Stimulated activated CD8-positive, alpha-beta memory T cell treated with anti-CD3 and anti-CD28 coated beads, Interleukin-12 subunit alpha, Interleukin-12 subunit beta, amount 100 ng/mL, for 4 hours (primary cell): ENCODE measurements at places on chromosomes 6 and 20.
A peak's percentile ranks its signal among the peaks of the same experiment; 100 is the strongest.

- DNase-seq: no peak
Observed at GRCh38 chr20:17659801-17660200, 22.2 kb downstream of the RRBP1 start.

DNA sequence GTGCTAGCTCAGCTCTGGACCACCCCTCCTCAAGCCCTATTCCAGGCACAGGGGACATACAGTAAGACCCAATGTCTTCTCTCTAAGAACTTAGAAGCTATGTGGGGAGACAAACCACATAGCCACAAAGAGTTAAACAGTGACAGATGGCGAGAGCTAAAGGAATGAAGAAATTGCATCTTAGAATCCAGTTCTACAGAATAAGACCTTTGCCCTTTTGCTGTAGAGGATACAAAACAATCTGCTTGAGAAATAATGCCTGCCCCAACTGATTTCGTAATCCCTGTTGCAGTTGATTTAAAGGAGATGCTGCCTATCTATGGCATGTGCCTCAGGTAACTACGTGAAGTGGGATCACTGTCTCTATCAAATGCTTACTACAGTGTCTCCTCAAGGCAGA, 31.2 kb downstream of the TNFRSF21 start:
- DNase-seq: no peak

DNA sequence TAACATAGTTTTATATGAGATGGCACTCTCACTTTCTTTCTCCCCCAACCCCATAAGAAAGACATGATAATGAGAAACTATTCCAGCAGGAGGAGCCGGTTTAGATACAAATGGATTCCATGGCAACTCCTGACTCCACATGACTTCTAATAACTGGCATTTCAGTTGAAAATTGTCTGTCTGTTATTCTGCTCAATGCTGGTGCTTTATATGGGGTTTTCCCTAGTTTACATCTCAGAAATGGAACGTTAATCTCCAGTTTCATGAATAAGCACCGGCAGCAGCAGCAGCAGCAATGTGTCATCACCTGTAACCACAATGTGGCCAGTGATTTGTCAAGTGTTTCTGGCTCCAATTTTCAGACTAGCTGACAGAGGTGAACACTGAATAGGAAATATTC, 8.0 kb upstream of the SIM1 start:
- no peak for DNase-seq

DNA sequence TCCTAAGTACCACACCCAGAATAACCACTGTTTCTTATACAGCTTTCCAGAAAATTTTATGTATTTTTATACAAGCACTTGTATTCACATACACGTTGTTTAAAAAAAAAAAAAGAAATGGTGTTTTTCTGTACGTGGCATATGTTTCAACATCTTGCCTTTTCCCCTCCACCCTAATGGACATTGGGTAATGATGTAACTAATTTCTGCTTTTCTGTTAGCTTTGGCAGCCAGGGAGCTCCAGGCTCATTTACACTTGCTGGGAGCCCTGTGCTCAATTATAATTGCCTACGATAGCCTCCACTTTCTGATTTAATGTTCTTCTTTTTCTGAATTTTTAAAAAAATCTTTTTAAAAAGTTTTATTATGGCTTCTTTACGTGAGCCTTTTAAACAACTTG, 352.4 kb downstream of the UTRN start:
- DNase-seq: no peak

DNA sequence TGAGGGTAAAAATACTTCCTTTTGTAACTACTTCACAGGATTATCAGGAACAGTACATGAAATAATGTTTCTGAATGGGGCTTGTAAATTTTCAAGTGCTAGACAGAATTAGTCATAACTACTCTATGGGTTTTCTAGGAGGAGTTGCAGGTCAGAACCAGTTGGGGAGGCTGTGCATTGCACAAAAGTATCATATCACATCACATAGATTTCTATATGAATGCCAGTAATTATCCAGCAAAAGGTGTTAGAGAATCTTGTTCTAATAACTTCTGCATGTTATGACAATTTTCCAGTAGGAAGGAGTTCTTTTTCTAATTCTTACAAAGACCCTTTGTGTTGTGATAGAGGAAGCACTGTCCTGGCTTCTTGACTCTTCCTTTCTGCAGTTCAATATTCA, 551.6 kb downstream of the COL12A1 start:
- no peak for DNase-seq

GRCh38 chr6:54282186-54282585, 26.1 kb upstream of the TINAG start:
- DNase-seq: no peak

DNA sequence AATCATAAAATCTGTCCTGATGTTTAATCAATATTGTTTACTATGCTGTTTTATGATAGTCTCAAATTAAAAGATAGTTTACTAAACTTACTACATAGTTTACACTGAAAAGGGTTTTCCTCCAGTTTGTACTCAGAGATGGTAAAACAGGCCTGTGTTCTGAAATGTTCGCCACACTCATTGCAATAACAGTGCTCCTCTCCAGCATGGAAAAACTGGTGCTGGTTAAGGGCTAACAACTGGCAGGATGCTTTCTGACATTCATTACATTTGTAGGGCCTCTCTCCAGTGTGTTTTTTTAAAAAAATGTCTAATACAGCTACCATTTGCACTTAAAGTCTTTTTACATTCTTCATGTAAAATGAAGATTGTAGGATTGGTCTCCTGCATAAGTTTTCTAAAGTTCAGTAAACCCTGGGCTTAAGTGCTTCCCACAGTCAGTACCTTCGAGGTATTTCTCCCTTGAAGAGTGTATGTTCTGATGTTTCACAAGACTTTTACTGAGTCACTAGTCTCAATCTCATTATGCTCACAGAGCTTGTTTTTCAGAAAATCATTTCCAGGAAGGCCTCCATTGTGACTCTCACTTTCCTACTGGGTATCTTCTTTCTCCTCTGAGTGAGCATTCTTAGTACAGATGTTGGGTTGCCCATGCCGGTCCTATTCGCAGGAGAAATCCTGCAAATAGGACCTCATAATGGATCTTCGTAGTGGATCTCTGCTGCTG, 8.7 kb upstream of the ZSCAN12 start:
- no peak for DNase-seq

DNA sequence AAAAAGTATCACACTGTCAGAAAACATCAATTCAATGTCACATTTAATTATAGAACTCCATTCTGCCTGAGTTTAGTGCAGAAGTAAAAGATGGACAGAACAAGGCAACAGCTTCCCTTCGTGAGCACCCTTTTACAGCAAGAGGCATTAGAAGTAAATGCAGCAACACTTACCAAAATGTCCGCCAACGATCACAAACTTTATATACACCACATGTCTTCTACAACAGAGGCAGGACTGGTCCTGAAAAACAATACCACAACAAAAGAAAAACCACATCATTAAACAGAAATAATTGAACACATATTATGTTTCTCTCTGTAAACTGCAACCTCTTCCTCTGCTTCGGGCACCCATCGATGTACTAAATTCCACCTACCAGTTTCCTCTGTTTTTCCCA, 92.9 kb downstream of the FYN start:
- DNase-seq: no peak

DNA sequence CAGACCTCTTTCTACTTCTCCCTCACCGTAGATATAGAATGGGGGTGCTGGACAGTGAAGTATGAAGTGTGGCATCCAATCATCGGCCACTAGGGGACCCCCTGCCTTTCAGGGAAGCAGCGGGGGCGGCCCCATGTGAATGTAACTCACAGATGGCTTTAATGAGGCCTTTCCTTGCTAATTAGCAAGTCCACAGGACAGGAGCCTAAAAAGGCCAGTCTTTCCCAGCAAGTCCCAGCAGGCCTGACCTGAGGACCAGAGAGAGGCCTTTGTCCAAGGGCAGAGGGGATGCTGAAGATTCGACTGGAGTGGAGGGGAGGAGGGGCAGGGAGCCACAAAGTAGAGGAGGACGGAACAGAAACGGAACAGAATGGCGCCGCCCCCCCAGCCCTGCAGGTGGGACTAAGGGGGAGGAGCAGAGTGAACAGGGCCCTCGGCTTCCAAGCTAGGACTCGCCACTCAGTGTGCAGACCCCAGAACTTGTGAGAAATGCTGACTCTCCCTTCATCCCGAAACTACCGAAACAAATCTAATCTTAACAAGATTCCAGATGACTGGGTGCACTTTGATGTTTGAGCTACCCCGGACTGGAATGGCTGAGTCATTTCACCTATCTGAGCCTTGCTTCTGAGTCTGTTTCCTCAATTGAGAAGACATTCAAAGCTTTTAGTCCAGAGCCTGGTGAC, 5.8 kb downstream of the C6orf132 start:
- no peak for DNase-seq

DNA sequence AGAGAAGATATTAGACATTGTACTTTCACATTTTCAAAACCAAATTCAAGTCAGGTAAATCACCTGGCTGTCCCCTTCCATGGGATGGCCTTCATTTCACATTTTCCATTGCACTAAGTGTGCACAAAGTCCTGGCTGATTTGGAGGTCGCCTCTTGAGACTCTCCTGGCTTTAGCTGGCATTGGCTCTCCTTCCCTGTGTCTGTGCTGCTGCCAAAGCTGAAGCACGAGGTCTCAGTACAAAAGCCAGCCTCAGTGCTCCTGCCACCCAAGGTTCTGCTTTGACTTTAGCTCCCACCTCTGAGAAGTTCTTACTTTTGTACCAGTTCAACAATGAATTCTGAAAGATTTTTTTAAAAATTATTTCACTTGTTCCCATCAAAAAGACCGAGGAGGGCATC, 289.2 kb upstream of the CNR1 start:
- DNase-seq: no peak

DNA sequence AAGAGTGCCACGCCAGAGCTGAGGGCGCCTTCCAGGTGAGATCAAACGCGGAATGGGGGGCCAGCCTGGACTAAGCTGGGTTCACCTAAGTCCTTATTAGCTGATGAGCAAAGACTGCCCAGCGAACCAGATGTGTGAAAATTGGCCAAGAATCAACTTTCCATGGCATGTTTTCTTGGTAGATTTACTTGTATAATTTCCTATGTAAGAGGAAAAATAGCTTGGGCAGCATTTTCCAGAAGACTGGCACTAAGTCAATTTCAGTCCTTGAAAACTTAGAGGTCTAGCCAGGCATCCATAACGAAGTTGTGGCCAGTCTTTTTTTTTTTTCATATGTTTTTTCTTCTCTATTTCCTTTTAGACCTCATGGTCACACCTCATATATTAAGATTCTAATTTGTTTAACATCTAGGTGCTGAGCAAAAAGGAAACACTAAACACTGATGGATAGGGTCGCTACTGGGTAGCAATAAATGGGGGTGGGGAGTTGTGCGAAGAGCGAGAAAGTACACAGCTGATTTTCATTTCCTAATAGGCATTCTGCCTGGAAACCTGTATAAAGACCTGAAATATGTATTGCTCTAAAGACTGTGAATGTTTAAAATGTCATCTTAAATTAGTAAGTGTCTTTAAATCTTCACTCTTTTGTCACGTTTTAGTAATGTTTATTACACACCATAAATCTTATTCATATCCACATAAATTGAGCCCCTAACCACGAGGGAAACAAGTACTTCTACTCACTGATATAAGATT, 188.8 kb downstream of the CD83 start:
- no peak for DNase-seq

DNA sequence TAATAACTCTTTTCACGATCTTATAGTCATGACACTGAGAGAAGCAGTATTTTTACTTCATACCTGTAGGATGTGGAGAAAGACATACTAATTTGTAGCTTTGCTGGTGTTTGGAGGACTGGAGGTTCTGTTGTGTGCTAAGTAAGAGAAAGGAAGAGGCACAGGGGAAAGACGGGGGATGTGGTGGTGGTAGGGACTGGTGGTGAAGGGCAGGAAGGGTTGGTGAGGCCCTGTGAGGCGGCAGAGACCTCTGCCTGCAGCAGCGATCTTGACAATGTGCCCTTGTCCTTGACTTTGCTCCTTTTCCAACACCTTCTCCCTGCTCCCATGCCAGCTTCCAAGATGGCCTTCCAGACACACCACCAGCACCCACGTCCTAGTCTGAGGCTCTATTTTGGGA, 32.6 kb upstream of the MPC1 start:
- DNase-seq: no peak

DNA sequence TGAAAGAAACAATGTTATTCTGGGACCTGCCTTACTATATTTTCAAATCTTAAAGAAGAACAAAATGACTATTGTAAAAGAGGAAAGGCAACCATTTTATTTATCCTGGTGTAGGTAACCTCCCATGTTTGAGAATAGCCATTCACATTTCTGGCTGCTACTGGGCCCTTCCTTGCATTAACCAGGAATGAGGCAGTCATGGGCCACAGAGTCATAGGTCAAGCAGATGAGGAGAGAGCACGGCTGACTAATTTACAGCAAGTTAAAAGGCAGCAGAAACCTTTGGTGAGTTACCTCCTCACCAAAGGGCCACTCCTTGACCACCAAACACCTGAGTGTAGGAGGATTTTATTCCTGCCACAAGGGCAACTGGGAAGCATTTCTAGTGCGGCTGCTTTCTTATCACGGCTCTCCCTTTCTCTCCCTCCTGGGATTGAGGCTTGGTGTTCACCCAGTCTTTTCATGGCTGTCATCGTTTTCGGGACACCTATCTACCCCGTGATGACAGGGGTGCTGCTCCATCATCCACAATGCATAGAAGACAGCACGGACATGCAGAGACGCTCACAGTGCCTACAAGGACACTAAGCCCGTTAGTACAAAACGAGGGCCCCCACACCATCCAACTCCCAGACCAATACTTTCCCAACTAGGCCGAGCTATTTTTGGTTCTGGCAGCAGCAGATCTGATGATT, 4.4 kb upstream of the LAMA4 start:
- no peak for DNase-seq

- DNase-seq: no peak
Observed at GRCh38 chr6:13405961-13406477, 77.7 kb upstream of the TBC1D7 start.

GRCh38 chr6:87617405-87617804, 27.5 kb downstream of the ORC3 start:
- DNase-seq: no peak

DNA sequence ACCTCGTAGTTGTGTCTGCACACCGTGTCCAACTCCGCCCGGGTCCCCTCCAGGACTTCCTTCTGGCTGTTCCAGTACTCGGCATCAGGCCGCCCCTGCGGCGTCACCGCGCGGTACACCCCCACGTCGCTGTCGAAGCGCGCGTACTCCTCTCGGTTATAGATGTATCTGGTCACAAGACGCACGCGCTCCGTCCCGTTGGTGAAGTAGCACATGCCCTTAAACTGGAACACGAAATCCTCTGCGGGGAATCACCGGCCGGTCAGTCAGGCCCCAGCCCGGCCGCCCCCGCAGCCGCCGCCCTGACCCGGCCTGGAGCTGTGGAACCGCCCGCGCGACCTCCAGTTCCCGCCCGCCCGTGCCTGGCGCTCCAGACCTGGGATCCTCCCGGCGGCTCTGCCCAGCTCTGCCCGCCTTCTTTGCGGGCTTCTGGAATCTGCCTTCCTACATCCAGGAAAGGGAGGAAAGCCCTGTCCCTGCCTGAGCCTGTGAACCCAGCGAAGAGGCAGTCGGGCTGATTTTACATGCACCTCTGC, 1.6 kb downstream of the HLA-DQB1 start:
- peak; percentile 39 for DNase-seq

- no peak for DNase-seq
Observed at GRCh38 chr6:33620158-33620855, 815 bp upstream of the ITPR3 start.
